ENCODE measurements at places on chromosomes 4 and X.
A peak's percentile ranks its signal among the peaks of the same experiment; 100 is the strongest.

- DNase-seq, result no peak
Measured at GRCh38 chr4:41525129-41525528, 12.8 kb upstream of the LIMCH1 start.

- DNase-seq, result no peak
Measured at GRCh38 chrX:1398431-1399340, 6.8 kb upstream of the SLC25A6 start.

GRCh38 chr4:16608123-16608522 lies 290.3 kb downstream of the LDB2 start:
- no peak for DNase-seq

GRCh38 chr4:72318421-72319170 lies 250.4 kb downstream of the ADAMTS3 start:
- no peak for DNase-seq

GRCh38 chr4:108152980-108153379 lies 15.8 kb downstream of the LEF1 start:
- no peak for DNase-seq

GRCh38 chr4:140271553-140271952 lies 101.9 kb upstream of the SCOC start:
- DNase-seq, result no peak

- no peak for DNase-seq
Measured at GRCh38 chr4:162510115-162510514, 346.3 kb upstream of the FSTL5 start.

DNA sequence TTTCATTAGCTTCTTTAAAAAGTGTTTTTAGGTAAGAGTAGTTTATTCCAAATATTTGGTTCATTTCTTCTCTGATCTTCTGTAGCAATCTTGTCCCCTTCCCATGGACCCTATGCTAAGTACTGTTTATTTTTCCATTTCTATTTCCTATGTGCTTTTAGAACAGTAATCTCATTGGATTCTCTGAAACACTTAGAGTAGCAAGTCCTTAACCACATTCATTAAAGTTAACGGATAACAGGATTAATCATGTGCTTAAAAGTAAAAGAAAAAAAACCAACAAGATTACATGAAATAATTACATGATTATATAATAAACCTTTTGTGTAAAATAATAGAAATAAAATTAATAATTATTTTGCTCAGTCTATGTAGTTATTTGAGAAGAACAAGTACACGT lies 929.7 kb downstream of the C4orf33 start:
- no peak for DNase-seq

GRCh38 chr4:179894066-179894778 lies 2349.0 kb upstream of the TENM3 start:
- no peak for DNase-seq

GRCh38 chr4:155032521-155033229 lies 175.8 kb upstream of the NPY2R start:
- no peak for DNase-seq

DNA sequence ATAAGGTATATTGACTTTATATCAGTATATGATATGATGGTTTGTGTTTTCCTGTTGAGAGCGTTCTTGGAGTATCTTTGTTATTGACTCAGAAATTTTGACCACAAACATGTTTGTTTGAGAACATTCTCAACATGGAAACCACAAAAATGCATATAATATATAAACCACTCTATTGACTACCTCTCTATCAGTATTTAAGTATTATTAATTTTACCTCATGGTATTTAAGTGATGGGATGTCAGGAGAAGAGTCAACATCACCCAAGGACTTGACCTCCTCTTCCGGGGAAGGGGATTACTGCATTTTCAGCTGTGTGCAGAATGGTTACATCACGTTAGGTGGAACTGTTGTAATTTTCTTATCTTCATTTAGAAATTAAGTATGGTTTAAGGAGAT lies 54.3 kb upstream of the PUDP start:
- DNase-seq, result no peak

DNA sequence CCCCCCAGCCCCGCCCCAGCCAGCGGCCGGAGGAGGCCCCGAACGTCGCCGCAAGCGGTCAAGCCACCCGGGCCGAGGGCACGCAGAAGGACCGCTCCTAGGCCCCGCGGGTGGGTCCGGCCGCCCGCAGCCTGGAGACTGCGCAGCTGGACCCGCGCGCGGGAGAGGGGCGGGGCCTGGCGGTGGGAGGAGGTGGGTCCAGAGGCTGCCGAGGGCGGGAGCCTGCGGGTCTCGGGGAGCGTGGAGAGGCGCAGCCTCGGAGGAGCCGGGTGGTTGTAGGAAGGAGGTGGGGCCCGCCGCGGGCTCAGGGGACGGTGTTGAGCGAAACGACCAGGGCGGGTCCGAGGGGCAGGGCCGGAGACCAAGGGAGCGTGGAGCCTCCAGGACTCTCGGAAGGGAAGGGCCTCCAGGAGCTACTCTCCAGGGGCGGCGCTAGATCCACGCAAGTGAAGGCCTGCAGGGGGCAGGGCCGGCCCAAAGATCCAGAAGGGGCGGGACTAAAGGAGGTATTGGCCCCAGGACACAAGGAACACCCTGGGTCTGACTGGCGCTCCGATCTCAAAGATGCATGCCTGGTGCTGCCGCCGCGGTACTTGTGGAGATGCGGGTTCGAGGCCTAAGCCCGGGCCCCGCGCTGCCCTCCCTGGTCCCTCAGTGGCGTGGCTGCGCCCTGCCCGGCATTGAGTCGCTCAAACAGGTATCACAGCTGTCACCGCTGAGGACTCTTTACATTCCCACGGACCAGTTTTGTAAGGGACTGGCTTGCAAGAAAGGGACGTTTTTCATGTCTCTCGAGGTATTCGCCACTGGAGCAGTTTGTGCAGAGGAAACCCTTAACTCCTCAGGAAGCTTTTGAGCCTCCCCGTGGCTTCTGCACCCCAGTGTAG lies 5.9 kb downstream of the TIMM17B start:
- DNase-seq, result peak; percentile 90

DNA sequence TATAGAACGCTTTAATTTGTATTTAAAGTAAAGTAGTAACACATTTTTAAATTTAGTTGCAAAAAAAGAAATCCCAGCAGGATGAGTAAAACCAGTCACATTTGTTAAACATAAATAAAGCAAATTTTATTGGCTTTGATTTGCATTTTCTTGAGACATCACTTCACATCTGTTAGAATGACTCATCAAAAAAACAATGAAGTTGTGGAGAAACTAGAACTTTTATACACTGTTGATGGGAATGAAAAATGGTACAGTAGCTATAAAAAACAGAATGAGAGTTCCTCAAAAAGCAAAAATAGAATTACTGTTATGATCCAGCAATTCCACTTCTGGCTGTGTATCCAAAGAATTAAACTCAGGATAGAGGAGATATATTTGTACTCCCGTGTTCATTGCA lies 454.0 kb upstream of the KLHL4 start:
- DNase-seq, result no peak

GRCh38 chr4:101708293-101709039 lies 82.1 kb upstream of the BANK1 start:
- no peak for DNase-seq

GRCh38 chr4:26930964-26931363 lies 70.3 kb downstream of the STIM2 start:
- DNase-seq, result peak; percentile 18

DNA sequence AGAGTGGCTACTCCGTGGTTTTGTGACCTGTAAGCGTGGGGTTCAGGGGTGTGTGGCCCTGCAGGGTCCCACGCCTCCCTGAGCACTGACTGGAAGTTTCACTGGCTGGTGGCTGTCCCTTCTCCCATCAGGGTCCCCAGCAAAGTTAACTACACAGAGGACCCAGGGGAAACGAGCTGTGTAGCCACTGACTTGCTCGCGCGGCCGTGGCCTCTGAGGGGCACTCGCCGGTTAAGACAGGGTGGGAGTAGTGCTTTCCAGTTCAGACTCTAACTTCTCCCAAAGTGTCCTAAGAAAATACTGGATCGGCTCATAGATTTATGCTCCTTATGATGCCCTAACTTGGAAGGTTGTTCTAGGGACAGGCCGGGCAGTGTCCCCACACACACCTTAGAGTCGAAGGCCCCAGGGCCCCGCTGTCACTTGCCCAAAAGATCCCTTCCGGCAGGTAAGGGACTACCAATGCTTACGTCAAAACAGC lies 28.2 kb downstream of the NELFA start:
- DNase-seq, result no peak

DNA sequence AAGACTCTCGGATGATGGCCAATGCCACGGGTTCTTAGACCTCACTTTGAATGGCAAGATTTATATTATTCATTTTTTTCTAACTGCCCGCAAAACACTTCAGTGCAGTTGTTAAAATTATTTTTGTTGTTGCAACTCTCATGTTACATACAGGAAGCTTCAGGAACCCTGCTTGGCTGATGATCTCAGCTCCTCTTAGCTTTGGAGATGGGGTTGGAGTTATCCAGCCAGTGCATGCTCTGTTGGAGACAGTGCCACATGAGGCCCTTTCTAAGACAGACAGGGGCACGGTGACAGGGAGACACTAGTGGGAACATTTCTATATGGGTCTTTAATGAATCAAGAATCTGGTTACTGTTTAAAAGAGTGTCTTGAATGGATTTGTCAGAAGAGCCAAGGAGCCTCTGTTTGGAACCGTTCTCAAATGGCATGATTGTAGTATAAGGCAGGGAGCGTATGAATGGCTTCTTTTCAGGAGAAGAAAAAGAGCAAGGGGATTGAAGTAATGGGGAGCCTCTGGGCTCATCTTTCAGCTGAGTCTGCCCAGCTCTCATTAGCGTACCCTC lies 61.9 kb upstream of the ENPP6 start:
- DNase-seq, result no peak

- DNase-seq, result no peak
Measured at GRCh38 chr4:47530801-47531200, 45.7 kb downstream of the ATP10D start.

- DNase-seq, result no peak
Measured at GRCh38 chr4:45078201-45078600, 351.8 kb upstream of the GNPDA2 start.

GRCh38 chrX:123817288-123817894 lies 42.5 kb upstream of the XIAP start:
- DNase-seq, result peak; percentile 5

- DNase-seq, result no peak
Measured at GRCh38 chrX:7318241-7318640, 170.3 kb upstream of the PUDP start.

GRCh38 chrX:70479247-70479921 lies 34.7 kb downstream of the DLG3 start:
- no peak for DNase-seq

DNA sequence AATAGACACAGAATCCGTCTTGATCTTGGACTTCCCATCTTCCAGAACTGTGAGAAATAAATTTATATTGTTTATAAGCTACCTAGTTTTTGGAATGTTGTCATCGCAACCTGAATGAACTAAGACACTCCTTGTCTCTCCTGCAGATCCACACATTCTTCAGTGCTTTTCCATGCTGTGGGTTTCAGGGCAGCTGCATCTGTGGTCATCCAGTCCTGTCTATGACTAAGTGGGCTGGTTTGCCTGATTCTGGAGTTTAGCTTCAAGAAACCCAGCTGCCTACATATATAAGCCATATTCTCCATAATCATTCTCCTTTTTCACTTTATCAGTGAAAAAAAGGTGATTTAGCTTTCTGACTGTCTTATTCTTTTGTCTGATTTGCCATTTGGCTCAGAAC lies 170.3 kb upstream of the KIT start:
- no peak for DNase-seq

- no peak for DNase-seq
Measured at GRCh38 chr4:947491-947971, 15.3 kb downstream of the TMEM175 start.

DNA sequence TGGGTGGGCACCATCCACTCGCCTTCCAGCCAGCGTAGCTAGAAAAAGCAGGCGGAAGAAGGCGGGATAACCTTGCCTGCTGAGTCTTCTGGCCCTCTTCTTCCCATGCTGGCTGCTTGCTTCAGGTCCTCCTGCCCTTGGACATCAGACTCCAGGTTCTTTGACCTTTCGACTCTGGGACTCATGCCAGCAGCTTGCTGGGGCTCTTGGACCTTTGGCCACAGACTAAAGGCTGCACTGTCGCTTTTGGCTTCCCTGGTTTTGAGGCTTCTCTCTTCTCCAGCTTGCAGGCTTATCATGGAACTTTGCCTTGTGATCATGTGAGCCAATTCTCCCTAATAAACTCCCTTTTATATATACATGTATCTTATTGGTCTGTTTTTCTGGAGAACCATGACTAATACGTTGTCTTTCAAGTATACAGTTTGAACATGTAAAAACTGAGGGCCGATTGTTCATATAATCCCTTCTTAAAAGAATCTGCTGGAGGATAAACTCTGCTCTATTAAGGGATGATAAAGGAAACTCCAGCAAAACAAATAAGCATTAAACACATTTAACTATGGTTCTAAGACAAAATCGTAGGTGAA lies 116.6 kb upstream of the LCORL start:
- DNase-seq, result no peak

- DNase-seq, result no peak
Measured at GRCh38 chr4:17708992-17709762, 72.2 kb downstream of the FAM184B start.

DNA sequence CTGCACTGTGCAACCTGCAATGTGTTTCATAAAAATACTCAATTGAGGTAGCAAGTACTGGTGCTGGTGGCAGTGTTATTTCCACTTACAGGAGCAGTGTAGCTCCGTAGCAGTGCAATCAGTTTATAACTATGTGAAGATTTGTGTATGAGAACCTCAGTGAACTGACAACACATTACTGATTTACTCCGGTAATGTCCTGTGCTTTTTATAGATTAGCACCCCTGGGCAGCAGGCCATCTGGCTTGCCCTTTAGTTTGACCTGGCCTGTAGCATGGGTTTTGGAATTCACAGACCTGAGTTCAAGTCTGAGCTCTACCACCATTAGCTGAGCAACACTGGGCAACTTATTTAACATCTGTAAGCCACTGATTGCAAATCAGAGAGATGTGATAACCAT lies 78.6 kb upstream of the GBA3 start:
- no peak for DNase-seq

GRCh38 chr4:17769406-17770174 lies 11.8 kb downstream of the FAM184B start:
- DNase-seq, result no peak

DNA sequence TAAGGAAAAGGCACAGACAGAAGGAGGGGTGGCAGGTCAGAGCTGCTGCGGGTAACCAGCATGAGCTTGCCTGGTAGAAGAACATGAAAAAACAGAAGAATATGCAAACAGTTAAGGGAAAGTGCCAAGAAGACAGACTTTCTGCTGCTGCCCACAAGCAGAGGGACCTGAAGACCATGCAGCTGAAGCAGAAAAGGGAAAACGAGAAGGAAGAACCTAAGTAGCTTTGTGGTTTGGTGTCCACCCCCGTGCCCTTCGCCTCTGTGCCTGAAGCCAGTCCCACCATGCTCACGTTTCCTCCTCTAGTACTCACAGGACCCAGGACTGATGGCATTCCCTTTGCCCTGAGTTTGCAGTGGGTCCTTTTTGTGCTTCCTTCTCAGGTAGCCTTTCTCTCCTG lies 62.8 kb downstream of the UBA6 start:
- DNase-seq, result no peak

DNA sequence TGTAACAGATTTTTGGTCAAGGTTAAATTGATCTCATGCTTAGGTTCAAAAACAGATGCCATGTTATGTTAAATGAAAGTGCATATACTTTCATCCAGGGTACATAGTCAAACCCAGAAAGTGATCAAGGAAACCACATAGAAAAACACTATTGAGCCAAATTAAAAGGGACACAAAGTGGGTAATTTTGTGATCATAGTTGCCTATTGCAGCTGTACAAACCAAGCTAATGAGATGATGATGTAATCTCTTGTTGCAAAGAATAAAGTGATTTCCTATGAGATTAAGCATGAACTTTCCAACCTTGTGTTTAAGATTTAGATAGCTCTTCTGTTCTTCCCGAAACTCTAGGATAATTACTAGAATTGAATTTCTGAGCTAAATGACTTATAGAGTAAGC lies 20.2 kb upstream of the LIMCH1 start:
- no peak for DNase-seq

GRCh38 chr4:27278615-27279375 lies 418.2 kb downstream of the STIM2 start:
- peak; percentile 3 for DNase-seq
